ENCODE measurements at places on chromosomes 1 and 21.

DNA sequence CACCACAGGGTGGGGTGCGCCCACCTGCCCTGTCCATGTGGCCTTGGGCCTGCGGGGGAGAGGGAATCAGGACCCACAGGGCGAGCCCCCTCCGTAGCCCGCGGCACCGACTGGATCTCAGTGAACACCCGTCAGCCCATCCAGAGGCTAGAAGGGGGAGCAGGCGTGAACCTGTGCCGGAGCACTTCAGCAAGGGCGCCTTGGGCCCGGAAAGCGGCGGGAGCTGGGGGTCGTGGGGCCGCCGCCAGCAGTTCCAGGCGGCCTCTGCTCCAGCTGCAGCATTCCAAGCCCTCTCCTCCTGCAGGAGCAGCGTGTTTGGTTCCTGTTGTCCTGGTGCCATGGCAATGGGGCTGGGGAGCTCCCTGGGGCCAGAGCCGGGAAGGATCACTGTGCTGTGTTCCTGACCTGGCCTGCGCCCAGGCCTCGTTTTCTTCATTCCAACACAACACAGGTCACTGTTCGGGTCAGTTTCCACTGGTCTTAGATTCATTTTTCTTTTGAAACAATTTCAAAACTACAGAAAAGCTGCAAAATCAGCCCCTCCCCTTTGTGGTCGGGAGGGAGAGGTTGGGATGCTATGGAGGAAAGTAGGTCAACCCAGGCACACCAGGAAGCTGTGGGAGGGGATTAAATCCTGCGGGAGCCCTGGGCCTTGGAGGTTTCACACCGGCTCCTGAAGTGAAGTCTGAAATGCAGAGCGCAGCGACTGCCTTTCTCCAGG is 18.8 kb downstream of the SLX9 start:
- no peak for DNase-seq

DNA sequence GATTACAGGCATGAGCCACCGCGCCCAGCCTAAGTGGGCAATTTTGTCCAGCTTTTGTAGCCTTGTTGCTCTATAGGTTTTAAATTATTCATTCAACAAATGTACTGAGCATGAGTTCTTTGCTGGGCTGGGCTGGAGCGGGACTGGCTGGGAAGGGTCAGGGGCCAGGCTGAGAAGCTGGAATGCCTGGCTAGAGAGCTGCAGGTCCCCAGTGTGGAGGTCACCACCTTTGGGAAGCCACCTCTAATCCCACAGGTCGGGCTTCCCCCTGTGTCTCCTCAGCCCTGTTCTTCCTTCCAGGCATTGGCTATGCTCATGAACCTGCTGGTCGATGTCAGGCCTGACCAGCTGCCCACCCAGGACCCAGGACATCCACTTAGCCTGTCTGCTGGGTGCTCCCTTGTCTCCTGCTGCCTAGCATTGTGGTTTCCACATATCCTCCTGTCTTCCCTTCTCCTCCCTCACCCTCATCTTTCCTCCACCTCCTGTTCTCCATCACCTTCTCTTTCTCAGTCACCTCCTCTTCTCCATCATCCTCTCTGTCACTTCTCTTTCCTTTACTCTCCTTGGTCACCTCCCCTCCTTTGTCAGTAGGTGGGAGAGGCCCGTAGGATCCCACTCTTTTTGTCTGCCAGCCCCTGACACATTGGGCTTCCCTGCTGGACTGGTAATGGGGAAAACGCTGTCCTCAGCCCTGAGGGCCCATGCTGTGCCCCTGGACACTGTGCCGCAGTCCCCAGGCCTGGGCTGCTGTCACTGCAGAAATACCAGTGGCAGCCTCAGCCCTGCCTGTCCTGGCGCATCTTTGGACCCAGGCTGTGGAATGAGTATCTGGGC is 23.8 kb downstream of the SERINC2 start:
- DNase-seq = no peak

- no peak for DNase-seq
Observed at GRCh38 chr21:34020005-34020847, 53.2 kb upstream of the MRPS6 start.

DNA sequence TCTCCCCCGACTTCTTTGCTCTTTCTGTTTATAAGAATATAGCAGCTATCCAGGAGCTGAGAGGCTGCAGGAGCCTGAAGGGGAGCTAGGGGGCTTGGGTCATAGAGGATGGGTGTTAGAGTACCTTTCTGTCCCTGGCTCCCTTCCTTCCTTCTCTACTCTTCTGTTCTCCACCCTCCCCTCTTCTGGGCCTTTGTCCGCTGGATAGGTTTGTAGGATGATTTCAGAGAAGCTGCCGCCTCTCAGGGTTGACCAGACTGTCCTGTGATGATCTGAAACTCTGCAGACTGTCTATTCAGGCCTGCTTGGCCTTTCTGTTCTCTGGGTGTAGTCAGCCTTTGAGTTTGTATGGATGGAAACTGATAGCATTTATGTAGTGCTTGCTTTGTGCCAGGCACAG is 26.3 kb downstream of the PPFIA4 start:
- DNase-seq = no peak

- DNase-seq = no peak
Observed at GRCh38 chr1:1889847-1890505, 911 bp downstream of the GNB1 start.

GRCh38 chr21:33019885-33020557 is 5.7 kb upstream of the OLIG2 start:
- no peak for DNase-seq

DNA sequence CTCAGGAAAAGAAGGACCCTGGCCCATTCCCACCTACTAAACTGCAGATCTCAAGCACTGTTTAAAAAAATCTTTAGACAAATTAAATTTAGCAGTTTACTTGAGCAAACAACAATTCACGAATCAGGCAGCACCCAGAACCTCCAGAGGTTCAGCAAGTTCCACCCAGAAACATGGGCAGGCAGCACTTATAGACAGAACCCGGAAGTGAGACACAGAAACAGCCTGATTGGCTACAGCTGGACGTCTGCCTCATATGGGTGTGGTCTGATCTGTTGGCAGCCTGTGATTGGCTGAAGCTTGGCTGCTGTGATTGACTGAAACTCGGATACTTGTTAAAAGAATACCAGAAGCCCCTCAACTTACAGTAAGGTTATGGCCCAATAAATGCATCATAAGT is 34.7 kb upstream of the COL6A2 start:
- DNase-seq = no peak

GRCh38 chr1:63866084-63866483 is 92.3 kb downstream of the ROR1 start:
- no peak for DNase-seq

DNA sequence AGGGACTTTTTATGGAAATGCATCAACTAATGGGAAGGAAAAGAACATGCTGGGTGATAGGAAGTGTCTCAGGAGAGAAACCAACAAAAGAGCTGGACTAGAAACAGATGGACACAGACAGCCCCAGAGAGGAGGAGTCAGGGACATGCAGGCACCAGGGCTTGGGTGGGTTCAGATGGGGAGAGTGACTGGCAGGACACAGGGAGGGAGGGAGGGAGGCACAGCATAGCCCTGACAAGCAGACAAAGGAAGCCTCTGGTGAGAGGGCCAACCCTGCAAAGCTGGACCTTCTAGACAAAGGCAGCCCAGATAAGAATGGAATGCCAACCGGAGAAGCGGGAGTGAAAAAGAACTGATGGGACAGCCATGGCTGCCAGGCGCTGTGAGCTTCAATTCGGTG is 568.8 kb downstream of the AJAP1 start:
- DNase-seq = no peak

DNA sequence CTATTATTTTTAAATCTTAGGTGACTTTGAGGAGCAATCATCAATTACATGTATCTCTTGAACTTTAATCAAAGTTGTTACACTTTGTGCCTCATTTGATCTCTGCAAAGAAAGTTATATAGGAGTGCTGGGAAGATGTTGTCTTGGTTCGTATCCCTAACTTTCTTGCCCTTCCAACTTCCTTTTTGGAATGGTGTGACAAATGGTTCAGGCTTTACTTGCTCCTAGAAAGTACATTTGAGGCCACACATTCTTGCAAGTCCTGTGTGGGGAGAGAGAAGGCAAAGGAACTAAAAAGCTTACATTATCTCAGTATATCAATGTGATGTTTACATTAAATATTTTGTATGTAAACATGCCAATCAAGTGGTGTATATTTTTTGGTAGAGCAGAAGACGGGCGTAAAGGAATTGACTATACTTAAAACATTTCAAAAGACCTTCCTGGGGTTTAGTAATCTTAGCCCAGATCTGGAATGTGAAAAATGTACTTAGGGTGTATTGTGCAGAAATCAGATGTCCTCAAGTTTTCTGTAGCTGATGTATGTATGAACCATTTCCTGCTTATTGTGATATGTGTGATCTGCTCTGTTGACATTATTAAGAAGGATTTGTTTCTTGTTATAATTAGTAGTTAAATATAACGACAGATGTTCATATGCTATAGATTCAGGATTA is 59.2 kb downstream of the USP25 start:
- DNase-seq = no peak

DNA sequence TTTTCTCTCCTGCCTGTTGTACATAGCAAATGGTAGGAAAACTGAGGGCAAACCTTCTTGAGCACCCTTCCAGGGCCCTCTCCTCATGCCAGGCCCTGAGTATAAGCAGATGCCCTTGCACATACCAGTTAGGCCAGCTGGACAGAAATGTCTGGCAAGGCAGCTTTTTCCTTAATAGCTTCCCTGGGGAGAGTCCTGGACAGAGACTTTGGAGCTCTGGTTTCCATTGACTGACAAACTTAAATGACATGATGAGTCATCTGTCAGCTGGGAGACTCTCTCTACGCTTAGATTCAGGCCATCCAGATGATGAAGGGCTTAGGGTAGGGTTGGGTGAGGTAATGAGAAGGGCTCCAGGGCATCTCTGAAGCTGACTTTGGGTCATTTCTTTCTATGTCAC is 317.5 kb downstream of the ASTN1 start:
- no peak for DNase-seq

- DNase-seq = no peak
Observed at GRCh38 chr1:94858276-94858675, 38.1 kb downstream of the SLC44A3 start.

DNA sequence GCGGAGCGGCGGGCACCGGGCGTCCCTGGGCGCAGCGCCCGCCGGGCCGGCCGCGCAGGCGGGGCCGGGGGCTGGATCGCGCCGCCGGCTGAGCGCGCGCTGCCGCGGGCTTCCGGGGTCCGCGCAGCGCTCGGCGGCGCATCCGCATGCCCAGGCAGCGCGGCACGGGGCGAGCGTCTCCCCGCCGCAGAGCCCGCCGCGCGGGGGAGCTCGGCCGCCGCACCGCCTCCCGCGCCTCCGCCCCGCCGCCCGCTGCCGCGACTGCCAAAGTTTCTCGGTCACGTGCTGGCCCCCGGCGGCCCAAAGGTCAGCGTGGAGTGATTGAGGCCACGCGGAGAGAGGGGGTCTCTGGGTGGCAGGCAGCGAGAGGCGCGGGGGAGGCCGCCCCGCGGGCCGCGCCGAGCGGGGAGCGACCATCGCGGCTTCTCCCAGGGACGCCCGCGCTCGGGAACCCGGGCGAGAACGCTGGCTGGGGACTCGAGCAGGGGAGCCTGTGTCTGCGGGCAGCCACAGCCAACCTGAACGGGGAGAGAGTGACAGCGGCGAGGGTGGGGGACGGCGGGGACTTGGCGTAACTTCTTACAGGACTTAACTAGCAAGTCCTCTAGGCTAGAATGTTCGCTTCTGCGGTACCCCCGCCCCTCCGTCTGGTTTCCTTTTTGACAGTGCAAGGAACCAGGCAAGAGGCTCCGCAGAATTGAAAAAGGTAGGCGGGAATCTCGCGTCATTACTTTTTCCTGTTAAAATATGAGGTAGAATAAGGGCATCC is at the start of gene ILDR2:
Gene ILDR2 (minus strand): TSS at position 180 of the 769 bp plus-strand sequence. CDS start 272 bp downstream, outside the sequence.
- no peak for DNase-seq

- DNase-seq = no peak
Observed at GRCh38 chr1:202638019-202638700, 72.1 kb downstream of the SYT2 start.

- DNase-seq = no peak
Observed at GRCh38 chr1:95829556-95829955, 595.5 kb downstream of the RWDD3 start.

DNA sequence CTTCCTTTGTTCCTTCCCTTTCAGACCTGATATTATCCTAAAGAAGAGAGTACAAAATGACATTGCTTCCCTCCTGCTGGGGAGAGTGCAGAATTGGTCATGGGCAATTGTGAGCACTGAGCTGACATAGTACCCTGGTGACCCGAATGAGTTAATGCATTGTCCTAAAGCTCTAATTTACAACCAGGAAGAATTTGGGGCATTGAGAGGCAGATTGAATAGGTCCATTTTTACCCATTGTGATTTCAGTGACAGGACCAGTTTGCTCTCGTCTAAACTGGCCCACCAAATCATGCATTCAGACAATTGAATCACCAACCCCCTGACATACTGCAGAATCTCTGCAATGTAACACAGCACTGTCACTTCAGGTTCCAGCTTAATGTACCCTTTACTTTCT is 497.4 kb downstream of the DPYD start:
- no peak for DNase-seq

Measured in NCI-H2107 (cell line).